ENCODE measurements at places on chromosomes 3 and 15. TPM values are rescaled to one million over a fixed set of nuclear protein-coding genes. Genes with fewer than 3 reads are reported as not detected.

Gene CAMK1
- 24.7 TPM for total RNA-seq

Gene SNTN
- not detected for total RNA-seq

Gene PTX3
- 39.7 TPM for total RNA-seq

Gene CEMIP
- 0.21 TPM for total RNA-seq

Gene ACTC1
- total RNA-seq = not detected

Gene CLCN2
- 0.63 TPM for total RNA-seq

Gene IL17RE
- 0.10 TPM for total RNA-seq
